ENCODE measurements at places on chromosomes 12 and 14.
A peak's percentile ranks its signal among the peaks of the same experiment; 100 is the strongest.

DNA sequence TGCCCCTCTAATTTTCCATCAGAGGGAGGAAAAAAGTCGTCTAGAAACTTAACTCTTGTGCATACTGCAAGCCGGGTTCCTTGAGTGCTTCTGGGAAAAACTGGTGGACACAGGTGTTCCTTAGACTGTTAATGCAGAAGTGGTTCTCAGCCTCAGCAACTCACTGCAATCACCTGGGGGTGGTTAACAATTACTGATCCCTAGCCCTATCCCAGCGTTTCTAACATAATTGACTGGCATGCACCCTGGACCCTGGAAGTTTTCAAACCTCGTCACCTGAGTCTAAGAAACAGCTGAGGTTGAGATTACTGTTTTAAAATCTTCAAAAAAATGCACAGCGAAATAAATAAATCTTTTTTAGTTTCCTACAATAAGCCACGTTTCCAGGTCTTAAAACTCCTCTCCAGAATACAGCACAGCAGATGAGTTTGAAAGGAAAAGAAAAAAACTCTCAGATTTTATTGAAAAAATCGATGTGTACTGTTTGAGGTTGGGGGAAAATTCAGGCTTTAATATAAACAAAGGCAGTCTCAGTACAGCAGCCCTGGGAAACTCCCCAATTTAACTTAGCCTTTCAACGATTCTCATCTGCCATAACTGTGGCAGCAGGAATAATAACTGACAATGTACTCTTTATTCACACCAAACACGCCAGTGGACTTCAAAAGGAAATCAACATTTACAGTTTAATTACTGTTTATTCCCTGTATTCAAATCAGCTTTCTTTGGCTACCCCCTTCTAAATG, 45.4 kb downstream of the PHLDA1 start:
- no peak for DNase-seq

DNA sequence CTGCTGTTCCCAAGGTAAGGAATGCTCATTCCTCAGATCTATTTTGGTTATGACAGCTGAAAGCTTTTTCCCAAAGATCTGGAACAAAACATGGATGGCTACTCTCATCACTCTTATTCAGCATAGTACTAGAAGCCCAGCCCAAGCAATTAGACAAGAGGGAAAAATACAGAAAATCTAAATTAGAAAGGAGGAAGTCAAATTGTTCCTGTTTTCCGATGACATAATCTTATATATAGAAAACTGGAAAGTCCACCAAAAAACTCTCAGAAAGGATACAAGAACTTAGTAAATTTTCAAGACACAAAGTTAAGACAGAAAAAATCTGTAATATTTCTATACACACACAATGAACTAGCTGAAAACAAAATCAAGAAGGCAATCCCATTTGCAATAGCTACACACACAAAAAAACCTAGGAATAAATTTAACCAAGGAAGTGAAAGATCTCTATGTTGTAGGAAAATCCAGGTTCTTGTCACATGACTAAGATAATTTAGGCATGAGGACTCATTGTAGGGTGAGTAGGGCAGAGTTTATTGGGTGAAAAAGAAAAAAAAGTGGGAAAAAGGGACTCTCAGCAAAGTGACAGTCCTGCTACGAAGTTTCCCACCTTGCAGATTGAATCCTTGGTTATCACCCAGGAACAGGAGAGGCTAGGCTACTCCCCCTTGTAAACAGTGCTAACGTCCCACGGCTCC, 28.6 kb upstream of the KLRB1 start:
- no peak for DNase-seq

DNA sequence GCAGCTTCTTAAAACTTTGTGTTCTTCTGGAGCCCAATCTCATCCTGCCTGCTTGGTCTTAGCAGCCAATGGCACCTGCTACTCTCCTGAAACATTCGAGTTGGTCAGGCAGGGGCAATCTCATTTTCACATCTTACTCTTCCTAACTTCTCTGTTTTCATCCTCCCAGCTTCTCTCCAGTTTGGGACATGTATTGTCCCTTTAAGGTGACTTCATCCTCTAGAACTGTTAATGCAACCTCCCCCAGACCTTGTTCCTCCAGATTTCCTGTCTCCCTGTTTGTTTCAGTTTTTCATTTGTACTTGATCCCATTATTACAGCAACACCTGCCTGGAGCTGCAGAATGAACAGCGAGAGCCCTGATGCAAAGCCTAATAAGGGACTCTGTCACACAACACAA, 31.3 kb downstream of the SERPINA11 start:
- DNase-seq: no peak

DNA sequence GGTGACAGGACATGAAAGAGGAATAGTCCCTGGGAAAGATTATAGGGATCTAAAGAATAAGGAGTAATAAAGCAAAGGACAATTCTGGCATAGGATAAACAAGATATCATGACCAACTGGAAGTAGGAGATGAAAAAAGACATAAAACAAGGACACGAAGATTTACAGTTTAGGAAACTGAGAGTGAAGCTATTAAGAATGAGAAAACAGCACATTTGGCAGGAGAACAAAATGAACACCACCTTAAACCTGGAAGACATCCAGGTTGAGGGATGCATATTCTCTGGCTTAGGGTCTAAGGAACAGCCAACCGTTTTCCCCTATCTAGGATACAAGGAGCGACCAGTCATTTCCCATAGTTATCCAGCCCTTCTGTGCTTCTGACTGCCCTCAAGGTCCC, 1.9 kb downstream of the TRIP11 start:
- no peak for DNase-seq

DNA sequence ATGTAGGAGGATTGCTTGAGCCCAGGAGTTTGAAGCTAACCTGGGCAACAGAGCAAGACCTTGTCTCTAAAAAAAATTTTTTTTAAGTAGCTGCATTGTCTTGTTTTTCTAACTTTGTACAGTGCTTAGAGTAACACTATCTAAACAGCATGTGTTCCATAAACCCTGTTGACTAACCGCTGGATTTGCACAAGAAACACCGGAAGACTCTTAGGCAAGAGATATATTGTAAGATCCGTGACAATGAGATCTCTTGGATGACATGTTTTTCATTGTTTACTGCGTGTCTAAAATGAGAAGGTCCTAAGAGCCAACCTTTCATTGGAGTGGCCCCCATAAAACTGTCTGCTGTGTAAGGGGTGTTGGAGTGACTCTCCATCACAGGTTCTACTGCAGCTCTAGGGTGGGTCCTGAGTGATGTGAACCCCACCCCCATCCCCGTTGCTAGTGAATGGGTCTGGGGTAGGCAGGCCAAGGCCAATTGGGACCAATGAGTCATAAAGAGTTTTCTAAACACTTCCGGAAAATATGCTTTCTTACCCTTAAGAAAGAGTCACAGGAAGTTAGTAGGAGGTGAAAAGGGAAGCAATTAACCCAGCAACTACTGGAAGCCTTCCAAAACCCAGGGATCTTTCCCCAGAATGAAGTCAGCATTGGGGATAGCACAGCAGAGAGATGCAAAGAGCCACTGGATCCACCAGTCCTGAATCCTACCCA, 24.3 kb upstream of the PCNX1 start:
- DNase-seq: peak; percentile 43

DNA sequence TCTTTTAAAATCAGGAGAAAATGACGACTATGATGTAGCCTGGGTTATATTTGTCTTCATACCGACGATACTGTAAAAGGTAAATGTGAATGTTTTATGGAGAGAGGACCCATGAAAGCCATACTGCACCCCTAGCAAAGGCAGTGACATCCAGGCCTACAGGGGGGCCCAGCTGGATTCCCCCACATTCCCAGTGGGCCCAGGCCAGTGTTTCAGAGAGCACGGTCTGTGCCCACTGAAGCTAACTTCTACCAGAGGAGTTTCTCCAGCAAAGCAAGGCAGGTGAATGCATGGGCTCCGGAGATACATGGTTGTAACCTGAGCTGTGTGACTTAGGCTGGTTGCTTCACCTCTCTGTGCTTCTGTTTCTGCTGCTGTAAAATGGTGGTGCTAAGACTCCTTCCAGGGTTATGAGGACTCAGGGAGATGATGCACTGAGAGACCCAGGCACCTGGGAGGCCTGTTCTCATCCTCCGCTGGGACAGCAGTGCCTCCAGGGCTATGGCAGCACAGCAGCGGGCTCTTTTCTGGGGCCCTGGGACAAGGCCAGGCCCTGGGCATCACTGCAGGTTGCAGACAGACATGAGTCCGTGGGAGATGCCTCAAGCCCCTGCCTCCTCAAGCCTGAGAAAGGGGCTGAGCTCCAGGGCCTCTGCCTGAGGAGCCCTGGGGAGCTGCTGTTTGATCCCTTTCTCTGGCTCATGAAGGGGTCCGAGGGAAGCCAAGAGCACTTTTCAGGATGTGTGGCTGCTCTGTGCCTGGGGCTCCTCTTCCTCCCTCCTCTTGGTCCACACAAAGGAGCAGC, 73.7 kb downstream of the SERPINA3 start:
- DNase-seq: no peak

- DNase-seq: no peak
Observed at GRCh38 chr14:100107236-100107635, 42.0 kb downstream of the EVL start.

DNA sequence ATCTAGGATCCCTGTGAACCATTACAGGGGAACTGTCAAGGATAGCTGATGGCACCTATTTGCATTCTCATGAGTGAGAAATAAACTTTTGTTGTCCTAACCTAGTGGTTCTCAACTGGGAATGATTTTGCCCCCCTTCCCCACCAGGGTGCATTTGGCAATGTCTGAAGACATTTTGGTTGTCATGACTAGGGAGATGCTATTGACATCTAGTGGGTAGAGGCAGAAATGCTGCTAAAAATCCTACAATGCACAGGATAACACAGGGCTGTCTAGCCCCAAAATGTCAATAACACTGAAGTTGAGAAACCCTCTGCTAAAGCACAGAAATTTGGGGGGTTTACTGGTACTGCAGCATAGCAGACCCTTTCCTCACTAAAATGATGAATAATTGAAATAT, 140.9 kb upstream of the SRRM4 start:
- no peak for DNase-seq

DNA sequence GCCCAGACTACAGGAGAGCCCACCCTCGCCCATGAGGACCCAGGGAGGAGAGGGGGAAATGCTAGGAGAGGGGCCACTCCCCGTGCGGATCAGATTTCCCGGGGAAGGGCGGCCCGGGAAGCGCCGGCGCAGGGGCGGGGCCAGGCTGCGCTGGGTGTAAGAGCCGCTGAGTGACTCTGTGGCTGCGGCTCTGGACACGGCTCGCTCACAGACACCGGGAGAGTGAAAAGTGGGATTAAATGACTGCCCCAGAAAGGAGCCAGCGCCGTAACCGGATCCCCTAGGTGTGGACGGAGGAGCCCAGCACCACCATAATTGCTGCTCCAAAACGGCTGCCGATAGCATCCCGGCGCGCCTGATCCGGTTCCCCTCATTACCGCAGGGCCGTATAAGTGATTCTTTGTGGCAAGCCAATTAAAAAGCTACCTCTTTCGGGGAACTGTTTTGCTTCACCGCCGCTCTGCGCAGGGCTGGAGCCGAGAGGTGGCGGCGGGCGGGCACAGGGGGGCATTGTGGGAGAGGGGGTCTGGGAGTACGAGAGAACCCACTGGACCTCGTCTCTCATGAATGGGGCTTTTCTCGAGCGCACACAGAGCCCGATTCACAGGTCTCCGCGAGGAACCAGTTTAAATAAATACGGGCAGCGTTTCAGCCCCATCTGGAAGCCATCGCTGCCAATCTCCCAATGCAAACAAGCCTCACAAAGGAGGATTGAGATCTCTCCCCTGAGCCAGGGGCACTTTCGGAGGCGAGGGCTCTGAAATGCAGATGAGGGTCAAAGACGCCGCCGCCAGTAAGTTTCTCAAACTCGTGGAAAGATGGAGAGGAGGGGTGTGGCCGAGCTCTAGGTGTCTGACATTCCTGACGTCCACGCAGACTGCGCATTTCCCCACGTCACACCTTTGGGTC, 2.5 kb downstream of the COL2A1 start:
- DNase-seq: no peak

- peak; percentile 52 for DNase-seq
Observed at GRCh38 chr12:1533205-1533601, 61.2 kb downstream of the FBXL14 start.

GRCh38 chr12:32052212-32052713, 54.4 kb upstream of the BICD1 start:
- no peak for DNase-seq

- no peak for DNase-seq
Observed at GRCh38 chr14:33846100-33846824, 104.6 kb downstream of the EGLN3 start.

- DNase-seq: no peak
Observed at GRCh38 chr14:103073367-103073875, 10.6 kb upstream of the LBHD2 start.
